Ovary (tissue), 10 donors: ENCODE measurements at places on chromosomes 4 and X. TPM values are rescaled to one million over a fixed set of nuclear protein-coding genes. Genes with fewer than 3 reads are reported as not detected.

- no peak for DNase-seq
Observed at GRCh38 chrX:39721566-39722279, 376.0 kb downstream of the BCOR start.

TRMT2B gene
- 9.9 TPM for total RNA-seq

- DNase-seq = no peak
Observed at GRCh38 chr4:164508771-164509170, 245.2 kb upstream of the SMIM31 start.

GRCh38 chr4:9825049-9825448 is 43.6 kb downstream of the DRD5 start:
- no peak for DNase-seq

GRCh38 chrX:2501559-2502102 is 855 bp upstream of the DHRSX start:
- no peak for DNase-seq

- no peak for DNase-seq
Observed at GRCh38 chr4:26611885-26612284, 28.0 kb downstream of the TBC1D19 start.

RTL3 gene
- total RNA-seq = 0.23 TPM
